ENCODE measurements at places on chromosomes 11 and 22.

GRCh38 chr11:37942081-37942480, 1344.0 kb upstream of the RAG2 start:
- no peak for DNase-seq

GRCh38 chr11:8527939-8528338, 66.1 kb downstream of the STK33 start:
- DNase-seq: no peak

GRCh38 chr11:135036488-135037297, 624.7 kb upstream of the B3GAT1 start:
- DNase-seq: no peak

DNA sequence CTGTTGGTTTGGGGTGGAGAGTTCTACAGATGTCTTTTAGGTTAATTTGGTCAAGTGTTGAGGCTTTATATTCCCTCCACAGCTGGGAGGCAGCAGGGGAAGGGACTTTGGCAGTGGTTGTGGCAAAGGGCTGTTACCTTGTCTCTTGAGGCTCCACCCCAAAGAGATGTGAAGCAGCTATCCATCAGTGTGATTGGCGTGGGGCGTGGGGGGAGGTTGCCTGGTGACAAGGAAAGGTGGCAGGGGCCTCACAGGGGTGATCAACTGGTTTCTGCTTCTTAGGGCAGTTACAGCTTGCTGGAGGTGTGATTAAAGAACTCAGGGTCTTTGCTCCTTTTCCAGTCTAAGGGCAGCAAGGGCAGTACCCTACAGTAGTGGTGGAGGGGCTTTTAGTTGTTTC, 59.3 kb downstream of the FANCF start:
- DNase-seq: no peak

- DNase-seq: no peak
These were observed 87.3 kb upstream of the MYO18B start for GRCh38 chr22:25654676-25655075.

DNA sequence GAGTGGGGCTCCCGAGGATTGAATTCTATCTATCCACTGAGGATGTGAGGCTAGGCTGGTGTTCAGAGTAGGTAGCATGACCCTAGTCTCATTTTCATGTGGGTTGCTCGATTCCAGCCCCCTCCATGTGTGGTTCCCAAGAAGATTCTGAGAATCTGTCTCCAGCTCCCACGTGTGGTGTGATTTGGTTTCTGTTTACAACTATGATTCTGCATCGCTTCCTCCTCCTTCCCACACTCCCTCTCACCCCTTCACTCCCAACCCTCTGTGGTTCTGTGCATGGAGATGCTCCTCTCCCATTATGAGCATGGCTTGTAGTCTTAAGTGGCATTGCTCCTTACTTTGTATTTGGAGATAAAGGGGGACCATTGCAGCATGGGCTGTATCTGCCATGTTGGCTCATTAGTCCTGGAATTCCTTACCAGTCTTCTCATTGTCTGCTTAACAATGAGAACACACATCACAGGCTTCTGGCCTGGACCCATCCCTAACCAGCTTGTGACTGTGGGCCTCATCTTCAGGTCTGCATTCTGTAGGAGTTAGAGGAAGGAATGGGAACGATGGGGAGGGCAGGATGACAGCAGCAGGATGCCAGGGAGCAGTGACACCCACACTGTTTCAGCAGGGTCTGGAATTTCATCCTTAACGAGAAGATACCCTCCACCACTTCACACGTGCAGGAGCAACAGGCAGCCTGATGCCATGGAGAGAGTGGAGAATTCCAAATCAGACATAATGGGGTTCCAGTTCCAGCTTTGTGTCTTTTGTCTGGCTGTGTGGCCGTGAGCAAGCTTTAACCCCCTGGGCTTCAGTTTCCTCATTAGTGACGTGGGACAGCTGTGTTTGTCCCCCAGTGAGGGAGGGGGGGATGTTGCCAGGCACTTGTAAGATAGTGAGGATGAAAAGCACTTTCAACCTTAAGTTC, 86.0 kb downstream of the CCDC81 start:
- no peak for DNase-seq

DNA sequence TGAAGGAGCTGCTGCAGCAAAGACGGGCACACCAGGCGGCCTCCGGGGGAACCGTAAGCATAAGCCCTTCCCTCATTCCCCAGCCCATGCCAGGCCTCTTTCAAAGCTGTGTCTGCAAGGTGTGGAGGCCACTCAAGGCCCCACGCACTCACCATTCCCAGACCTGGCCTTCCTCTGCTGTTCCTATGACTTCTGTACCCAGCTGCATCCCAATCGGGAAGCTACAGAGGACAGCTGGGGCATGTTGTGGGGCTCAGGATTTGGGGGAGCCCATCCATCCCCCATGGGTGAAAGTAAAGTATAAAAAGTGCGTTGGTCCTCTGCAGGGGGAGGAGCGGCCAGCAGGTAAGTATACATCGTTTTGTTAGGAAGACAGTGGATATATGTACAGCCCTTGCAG, 2.2 kb downstream of the POU2AF3 start:
- no peak for DNase-seq

GRCh38 chr22:28442711-28443525, 236.7 kb downstream of the TTC28 start:
- no peak for DNase-seq

- DNase-seq: no peak
These were observed 16.2 kb downstream of the MUC6 start for GRCh38 chr11:1020211-1020905.

- peak; percentile 20 for DNase-seq
These were observed 18.1 kb downstream of the SLC6A5 start for GRCh38 chr11:20617346-20618005.

- no peak for DNase-seq
These were observed 4.3 kb downstream of the SCUBE1 start for GRCh38 chr22:43338766-43339345.

DNA sequence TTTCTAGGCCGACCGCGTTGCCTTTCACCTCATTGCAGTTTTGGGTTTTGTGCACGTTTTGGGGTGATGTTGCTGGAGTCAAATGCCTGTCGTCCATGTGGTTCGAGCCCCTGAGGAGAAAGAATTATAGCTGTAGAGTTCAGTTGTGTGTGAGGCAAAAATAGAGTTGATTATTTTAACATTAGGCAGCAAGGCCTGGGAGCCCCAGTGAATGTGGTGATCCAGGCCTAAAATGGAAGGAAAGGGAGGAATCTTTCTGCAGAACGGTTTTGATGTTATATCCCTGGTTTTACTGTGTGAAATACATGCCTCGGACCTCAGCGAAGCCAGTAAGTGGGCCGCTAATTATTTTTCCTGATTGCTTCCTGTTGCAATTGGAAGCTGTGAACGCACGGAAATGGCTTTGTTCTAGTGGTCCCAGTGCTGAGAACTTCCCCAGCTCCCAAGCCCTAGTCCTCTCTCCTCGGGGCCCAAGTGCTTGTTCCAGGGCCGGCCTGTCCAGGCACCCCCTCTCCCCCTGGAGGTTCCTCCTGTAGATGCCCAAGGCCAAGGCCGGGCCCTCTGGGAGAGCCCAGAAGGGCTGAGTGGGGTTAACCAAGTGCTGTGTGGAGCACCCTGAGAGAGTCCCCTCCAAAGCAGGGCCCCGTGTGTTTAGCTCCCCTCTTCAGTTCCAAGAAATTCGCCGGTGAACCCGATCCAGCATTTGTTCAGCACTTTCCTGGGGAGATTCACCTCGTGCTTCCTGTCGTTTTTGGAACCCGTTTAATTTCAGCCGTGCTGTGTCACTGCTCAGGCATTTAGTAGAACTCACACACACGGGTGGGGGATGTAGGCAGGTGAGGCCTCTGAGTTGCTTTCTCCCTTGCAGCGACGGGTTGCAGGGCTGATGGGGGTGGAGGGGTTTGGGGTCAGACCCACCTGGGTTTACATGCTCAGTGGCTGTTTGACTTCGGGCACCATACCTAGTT, 2.1 kb downstream of the LRP5 start:
- no peak for DNase-seq

DNA sequence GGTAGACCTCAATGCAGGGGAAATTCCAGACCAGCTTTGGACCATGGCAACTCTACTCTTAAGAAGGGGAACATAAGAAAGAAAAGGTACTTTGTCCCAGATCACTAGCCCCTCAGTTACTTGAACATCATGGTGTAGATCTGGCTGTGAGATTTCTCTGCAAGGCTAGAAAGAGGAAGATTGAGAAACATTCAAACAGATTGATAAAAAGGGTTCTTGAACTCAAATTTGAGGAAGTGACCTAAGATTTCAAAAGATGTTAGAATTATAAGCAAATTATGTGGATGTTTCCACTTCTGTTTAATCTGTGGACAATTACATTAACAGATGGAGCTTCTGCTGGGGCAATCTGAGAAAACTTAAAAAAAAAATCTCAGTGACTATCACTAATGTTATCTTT, 21.8 kb upstream of the UPB1 start:
- no peak for DNase-seq

DNA sequence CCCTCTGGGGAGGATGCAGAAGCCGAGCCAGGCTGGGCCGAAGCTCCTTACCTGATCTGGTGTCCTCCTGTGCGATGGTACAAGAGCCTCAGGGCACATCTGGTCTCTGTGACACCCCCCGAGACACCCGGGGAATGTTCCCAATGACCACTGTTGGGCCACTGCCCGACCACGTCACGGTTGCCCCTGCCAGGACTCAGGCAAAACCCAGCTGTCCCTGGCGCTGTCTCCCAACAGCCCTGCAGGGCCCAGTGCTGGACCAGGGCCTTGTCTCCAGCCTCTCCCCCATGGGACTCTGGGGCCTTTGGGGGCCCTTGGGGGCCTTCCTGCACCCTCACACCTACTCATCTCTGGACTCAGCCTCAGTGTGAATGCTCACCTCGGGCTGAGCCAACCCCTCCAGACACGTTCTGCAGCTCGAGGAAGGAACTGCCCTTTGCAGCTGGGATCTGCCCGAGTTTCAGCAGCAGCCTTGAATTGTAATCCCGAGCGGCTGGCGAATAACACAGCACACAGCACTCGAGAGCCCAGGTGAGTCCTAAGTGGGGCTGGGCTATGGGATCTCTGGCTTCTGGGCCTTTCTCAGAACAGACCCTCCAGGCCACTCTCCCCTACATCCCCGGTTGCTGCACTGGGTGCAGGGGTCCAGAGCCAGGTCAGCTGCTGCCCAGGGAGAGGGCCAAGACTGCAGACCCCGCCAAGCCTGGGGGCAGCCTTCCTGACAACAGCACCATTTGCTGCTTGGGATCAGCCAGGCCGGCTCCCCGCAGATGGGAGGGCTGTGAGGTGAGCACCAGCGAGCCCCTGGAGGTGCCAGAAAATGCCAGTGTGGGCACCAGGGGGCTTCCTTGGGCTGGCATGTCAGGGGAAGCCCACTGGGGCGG, 39.8 kb downstream of the RTN4R start:
- no peak for DNase-seq

DNA sequence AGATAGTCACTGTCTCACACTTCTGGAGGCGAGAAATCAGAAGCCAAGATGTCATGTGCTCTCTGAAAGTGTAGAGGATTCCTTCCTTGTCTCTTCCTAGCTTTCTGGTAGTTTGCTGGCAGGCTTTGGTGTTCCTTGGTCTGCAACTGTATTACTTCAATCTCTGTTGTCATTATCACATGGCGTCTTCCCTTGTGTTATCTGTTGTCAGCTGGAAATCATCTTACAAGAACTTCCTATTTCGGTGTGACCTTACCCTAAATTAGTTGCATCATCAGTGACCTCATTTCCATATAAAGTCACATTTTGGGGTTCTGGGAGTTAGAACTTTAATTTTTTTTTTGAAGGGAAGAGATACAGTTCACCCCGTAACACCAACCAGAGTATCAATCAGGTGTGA, 3.3 kb upstream of the LIN7C start:
- DNase-seq: no peak

DNA sequence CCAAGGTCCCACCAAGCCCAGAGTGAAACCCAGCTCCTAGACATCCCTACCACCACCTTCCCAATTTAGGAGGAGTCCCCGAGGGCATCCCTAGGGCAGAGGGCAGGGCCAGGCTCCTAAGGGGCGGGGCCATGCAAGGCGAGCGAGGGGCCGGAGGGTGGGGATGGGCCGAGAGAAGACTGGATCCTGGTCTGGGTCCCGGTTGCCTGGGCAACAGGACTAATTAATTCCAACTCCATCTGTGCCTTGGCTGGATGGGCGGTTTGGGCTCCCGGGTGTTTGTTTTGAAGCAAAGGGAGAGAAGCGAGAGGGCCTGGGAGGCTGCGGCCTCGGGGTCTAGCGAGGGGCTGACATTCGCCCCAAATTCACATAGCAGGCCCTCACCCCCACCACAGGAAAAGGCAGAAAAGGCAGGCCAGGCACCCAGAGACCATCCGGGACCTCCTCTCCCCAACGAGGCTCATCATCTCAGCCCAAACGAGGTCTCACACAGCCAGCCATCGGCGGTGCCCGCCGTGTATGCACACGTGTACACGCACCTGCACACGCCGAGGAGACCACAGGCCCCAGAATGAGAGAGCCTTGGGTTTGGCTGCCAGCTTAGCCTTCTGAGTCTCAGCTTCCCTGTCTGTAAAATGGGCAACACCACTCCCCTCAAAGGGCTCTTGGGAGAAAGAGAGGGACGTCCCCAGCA, 23.9 kb downstream of the ELFN2 start:
- no peak for DNase-seq

DNA sequence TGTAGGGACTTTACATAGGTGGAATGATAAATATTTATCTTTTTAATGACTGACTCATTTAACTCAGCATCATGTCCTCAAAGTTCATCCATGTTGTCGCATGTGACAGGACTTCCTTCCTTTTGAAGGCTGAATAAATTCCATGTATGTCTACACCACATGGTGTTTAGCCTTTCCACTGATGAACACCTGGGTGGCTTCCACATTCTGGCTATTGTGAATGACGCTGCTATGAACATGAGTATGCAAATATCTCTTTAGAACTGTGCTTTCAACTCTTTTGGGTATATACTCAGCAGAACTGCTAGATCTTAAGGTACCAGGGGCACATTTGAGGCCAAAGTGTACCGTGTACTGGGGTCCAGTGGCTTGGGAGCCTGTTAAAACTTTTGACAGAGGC, 24.1 kb downstream of the LARGE1 start:
- DNase-seq: no peak

DNA sequence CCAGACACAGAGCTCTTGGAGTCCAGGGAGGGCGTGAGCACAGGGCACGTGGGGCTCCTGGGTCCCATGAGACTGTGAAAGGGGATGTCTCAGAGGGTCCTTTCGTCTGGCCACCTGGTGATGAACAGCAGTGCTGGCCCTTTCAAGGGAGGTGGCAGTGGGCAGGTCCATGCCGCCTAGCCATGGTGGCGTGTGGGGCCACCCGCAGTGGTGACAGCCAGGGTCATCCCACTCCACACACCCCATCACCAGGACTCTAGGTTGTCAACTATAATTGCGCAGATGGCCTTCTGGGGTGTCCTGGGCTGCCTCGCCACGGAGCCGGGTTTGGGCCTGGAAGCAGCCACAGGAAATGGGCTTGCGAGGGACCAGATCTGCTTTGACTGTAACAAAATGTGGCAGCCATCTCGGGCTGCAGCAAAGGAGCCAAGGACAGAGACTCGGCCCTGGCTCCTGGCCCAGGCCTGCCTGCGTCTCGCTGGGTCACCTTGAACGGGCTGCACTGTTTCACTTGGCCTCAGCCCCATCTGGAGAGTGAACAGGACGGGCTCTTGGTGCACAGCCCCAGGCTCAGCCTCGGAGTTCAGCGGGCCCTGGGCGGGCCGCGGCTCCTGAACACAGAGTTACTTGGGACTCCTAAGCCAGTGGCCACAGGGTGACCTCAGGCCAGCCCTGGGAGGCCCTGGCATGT, 1350.5 kb downstream of the BRD1 start:
- no peak for DNase-seq

All from NCI-H146 (cell line).